ENCODE measurements at places on chromosomes 6 and 20.

DNA sequence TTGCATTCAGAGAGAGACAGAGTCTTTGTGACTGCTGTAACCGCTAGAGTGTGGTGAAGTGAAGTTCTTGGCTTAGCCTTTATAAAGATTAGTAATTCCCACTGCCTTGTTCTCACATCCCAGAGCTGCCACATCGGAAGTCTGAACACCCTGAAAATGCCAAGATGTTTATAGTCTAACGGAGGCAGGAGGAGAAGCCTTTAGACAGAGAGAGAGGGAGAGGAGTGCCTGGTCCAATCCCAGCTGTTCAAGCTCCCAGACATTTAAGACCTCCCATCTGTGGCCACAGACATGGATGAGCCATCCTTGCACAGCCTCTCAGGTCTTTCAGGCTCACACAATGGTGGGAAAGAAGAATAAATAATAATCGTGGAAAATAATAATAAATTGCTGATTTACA, 1422.8 kb upstream of the EYS start:
- DNase-seq, result no peak

DNA sequence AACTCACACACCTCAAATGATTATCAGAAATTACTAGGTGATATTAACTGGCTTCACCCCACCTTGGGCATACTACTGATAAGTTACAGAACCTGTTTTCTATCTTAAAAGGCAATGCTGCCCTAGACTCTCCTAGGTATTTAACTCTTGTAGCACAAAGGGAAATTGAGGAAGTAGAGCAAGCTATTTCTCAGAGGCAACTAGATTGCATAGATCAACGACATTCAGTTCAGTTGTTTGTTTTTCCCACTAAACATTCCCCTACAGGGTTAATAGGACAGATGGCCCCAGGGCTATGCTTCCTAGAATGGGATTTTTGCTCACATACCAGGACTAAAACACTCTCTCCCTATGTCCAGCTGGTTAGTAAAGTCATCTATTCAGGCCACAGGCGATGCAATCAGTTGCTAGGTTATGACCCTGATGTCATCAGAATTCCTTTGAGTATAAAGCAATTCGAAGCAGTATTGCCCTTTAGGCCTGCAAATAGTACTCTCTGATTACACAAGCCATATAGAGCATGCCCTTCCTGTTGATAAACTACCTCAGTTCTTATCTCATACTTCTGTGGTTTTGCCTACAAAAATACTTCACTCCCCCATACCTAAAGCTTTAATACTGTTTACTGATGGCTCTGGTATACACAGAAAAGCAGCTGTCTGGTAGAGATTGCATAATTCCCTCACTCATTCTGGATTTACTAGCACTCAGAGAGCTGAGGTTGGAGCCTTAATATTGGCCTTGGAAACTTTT, 67.4 kb upstream of the ASCC3 start:
- DNase-seq, result no peak

- peak; percentile 92 for DNase-seq
Observed at GRCh38 chr6:160930547-160931377, 60.8 kb upstream of the MAP3K4 start.

GRCh38 chr20:35831029-35831428, 59.2 kb downstream of the PHF20 start:
- peak; percentile 69 for DNase-seq

- DNase-seq, result no peak
Observed at GRCh38 chr20:13183005-13183404, 38.1 kb upstream of the ISM1 start.

GRCh38 chr6:88864359-88865054, 98.9 kb downstream of the RNGTT start:
- no peak for DNase-seq

DNA sequence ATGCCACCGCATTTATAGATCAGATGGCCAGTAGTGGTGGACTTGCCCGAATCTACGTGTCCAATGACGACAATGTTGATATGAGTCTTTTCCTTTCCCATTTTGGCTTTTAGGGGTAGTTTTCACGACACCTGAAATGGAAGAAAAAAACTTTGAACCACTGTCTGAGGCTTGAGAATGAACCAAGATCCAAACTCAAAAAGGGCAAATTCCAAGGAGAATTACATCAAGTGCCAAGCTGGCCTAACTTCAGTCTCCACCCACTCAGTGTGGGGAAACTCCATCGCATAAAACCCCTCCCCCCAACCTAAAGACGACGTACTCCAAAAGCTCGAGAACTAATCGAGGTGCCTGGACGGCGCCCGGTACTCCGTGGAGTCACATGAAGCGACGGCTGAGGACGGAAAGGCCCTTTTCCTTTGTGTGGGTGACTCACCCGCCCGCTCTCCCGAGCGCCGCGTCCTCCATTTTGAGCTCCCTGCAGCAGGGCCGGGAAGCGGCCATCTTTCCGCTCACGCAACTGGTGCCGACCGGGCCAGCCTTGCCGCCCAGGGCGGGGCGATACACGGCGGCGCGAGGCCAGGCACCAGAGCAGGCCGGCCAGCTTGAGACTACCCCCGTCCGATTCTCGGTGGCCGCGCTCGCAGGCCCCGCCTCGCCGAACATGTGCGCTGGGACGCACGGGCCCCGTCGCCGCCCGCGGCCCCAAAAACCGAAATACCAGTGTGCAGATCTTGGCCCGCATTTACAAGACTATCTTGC, 725 bp downstream of the EEF1A1 start:
- peak; percentile 95 for DNase-seq

- DNase-seq, result no peak
Observed at GRCh38 chr6:41672816-41673703, 34.8 kb downstream of the MDFI start.

DNA sequence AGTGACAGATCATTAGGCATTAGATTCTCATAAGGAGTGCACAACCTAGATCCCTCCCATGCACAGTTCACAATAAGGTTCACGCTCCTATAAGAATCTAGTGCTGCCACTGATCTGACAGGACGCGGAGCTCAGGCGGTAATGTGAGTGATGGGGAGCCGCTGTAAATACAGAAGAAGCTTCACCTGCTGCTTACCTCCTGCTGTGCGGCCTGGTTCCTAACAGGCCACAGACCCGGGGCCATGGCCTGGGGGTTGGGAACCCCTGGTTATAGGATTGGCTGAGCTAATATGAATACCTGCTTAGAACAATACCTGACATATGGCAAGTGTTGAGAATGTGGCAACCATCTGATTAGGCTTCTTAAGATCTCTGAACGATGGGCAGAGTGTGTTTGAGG, 2.4 kb downstream of the PNPLA1 start:
- no peak for DNase-seq

- DNase-seq, result no peak
Observed at GRCh38 chr6:138231381-138231886, 13.1 kb upstream of the PBOV1 start.

- peak; percentile 96 for DNase-seq
Observed at GRCh38 chr6:134295953-134296553, 21.9 kb downstream of the SGK1 start.

- DNase-seq, result no peak
Observed at GRCh38 chr6:73030791-73031782, 194.2 kb downstream of the KHDC1L start.

DNA sequence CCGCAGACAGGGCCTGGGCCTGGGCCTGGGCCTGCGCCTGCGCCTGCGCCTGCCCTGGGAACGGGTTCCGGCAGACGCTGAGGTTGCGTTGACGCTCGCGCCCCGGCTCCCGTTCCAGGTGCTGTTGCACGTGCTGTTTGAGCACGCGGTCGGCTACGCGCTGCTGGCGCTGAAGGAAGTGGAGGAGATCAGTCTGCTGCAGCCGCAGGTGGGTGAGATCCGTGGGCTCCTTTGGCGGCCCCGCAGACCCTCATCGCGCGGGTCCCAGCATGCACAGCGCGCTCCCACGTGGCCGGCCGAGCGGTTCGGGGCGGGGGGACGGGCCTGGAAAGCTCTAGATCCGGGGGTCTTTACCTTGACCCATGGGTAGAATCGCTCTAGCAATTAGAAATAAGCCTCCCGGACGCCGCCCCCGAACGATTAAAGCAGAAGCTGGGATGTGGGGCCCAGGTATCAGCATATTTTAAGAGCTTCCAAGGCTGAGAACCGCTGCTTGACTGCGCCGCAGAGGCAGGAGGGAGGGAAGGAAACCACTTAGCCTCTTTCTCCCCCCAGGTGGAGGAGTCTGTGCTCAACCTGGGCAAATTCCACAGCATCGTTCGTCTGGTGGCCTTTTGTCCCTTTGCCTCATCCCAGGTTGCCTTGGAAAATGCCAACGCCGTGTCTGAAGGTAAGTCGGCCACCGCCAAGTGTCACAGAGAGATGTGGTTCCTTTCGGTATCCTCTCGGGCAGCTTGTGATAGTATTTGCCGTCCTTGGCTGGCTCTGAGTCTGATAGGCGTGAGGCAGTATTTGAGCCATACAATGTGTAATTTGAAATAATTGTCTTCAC, 508 bp downstream of the NOP56 start:
- peak; percentile 63 for DNase-seq

DNA sequence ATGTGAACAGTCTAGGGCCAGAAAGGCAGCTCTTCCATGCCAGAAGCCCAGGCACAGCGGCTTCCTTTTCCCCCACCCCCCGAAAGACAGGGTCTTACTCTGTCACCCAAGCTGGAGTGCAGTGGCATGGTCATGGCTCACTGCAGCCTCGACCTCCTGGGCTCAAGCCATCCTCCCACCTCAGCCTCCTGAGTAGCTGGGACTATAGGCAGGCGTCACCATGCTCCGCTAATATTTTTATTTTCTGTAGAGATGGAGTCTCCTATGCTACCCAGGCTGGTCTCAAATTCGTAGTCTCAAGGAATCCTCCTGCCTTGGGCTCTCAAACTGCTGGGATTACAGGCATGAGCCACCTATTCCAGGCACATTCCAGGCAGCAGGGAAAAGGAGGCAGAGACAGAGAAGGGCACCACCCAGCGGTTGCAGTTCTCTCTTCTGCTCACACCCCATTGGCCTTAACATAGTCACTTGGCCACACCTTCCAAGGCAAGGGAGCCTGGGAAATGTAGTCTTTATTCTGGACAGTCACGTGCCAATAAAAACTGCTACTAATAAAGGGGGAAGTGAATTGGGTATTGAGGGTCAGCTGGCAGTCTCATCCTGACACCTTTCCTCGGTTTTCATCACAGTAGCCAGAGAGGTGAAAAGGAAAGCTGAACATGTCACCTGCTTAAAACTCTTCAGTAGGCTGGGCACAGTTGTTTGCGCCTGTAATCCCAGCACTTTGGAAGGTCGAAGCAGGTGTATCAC, 205.9 kb downstream of the ZMYND8 start:
- DNase-seq, result peak; percentile 85

- DNase-seq, result peak; percentile 43
Observed at GRCh38 chr6:108966855-108967755, 118.9 kb downstream of the ARMC2 start.

- no peak for DNase-seq
Observed at GRCh38 chr20:4811661-4812181, 90.0 kb downstream of the PRND start.

- DNase-seq, result peak; percentile 29
Observed at GRCh38 chr6:122610690-122611455, 668 bp downstream of the PKIB start.

DNA sequence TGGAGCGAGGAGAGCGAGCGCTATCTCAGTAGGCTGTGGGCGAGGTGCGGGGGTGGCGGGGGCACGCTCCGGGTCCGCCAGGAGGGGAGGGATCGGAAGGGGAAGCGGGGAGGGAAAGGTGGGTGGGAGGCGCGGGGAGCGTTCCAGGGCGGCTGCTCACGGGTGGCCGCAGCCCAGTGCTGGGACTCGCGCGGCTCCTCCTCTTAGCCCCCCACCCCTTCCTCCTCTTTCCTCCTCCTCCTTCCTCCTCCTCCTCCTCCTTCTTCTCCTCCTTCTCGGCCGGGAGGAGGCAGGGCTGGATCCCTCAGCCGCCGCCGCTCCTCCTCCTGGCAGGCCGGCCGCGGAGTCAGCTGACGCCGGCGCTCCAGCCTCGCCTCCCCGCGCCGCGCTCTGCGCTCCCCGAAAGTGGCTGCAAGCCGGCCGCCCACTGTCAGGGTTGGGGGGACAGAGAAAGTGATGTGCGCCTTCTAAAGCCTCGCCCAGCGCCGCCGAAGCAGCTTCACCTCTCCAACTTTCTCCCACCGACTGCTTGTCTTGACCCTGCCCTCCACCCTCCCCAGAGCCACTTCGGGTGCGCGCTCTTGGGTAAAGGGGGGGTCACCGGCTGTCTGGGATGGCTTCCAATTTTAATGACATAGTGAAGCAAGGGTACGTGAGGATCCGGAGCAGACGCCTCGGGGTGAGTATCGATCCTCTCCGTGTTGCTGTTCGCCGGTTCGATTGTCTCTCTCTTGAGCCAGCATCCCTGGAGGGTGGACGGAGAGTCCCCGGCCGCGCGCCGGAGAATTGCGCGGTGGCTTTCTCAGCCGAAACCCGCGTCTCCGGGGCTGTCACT, at the start of gene DOK5:
DOK5 (plus strand) TSS at position 260 of the 835 bp plus-strand sequence; CDS start at position 614, 354 bp downstream.
- peak; percentile 71 for DNase-seq

GRCh38 chr6:75643173-75643572, 41.5 kb downstream of the SENP6 start:
- DNase-seq, result peak; percentile 2

DNA sequence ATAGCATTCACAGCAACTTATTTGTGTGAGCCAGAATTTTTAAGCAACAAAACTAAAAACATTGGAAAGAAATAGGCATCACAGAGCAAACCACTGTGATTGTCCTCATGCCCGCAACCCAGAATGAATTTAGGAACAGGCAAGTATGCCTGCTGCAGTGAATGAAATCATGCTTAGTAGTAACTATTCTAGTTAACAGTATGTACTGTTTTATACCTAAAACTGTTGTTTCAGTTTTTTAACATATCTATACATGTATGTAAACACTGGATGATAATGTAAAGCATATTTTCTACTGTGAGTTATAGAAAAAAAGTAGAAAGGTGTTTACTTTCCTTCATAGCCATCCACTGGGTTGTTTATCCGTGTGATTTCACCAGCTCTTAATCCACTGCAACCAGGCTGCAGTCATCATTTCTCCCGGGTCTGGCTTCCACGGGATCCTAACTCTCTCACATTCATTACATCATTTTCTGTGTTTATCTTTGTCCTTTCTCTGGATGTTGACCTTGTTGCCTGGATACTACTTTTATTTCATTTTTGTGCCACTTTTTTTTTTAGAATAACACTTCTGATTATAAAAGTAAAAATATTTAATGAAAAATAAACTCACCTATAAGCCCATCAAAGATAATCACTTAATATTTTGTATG, 3.6 kb upstream of the ARFGEF3 start:
- peak; percentile 15 for DNase-seq

- DNase-seq, result no peak
Observed at GRCh38 chr20:12702312-12702711, 306.5 kb upstream of the SPTLC3 start.

GRCh38 chr6:105326833-105327770, 75.8 kb downstream of the PREP start:
- DNase-seq, result peak; percentile 81

DNA sequence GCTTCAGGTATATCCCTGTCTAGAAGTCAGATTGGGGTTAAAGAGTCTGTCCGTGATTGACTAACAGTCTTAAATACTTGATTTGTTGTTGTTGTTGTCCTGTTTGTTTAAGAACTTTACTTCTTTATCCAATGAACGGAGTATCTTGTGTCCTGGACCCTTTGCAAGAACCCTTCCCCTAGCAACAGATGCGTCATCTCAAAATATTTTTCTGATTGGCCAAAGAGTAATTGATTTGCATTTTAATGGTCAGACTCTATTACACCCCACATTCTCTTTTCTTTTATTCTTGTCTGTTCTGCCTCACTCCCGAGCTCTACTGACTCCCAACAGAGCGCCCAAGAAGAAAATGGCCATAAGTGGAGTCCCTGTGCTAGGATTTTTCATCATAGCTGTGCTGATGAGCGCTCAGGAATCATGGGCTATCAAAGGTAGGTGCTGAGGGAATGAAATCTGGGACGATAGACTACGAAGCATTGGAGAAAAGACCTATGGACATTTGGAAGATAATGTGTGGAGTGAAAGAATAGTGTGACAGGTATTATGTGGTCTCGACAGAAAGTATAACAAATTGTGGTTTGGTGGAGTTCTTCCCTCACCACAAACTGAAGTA, at the start of gene HLA-DRA:
HLA-DRA (plus strand) TSS at position 286 of the 613 bp plus-strand sequence; CDS start at position 350, 64 bp downstream.
- peak; percentile 57 for DNase-seq
